ENCODE measurements at places on chromosomes 4 and X. TPM values are rescaled to one million over a fixed set of nuclear protein-coding genes. Genes with fewer than 3 reads are reported as not detected.

GRIA3 gene
- total RNA-seq = 0.47 TPM

SH3RF1 gene
- 34.2 TPM for total RNA-seq

KCNE5 gene
- total RNA-seq = not detected

TMEM144 gene
- total RNA-seq = 13.1 TPM

CT45A10 gene
- total RNA-seq = not detected
